NB4 (cell line): ENCODE measurements at places on chromosomes 2 and 18.

GRCh38 chr2:175805442-175806124 is 196.5 kb downstream of the LNPK start:
- peak; percentile 72 for DNase-seq

DNA sequence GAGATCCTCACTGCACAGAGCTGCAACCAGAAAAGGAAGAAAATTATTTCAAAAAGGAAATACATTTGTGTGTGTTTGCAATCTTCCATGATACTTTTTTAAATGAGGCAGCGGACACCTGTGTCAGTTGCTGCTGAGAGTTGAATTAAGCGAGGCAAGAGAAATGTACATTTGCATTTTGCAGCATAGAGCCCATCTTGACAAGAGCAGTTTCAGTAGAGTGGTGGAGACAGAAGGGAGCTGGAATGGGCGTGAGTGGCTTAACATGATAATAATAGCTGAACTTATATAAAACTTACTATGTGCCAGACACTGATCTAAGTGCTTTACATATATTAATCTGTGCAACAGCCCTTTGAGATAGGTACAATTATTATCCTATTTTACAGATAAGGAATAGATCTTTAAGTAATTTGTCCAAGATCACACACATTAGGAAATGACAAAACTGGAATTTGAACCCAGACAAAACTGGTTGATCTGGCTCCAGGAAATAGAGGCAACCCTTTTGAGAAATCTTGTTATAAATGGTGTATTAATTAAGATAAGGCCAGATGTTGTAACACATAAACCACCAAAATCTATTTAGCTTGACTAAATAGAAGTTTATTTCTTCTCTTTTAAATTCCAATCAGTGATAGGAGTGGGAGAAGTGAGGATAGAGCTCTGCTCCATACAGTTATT is 68.7 kb downstream of the SDC1 start:
- DNase-seq = no peak

- no peak for DNase-seq
Observed at GRCh38 chr2:10047616-10048500, 4.5 kb downstream of the KLF11 start.

GRCh38 chr18:468955-469790 is 31.3 kb downstream of the COLEC12 start:
- no peak for DNase-seq

- DNase-seq = no peak
Observed at GRCh38 chr2:231348173-231348572, 47.3 kb upstream of the B3GNT7 start.

DNA sequence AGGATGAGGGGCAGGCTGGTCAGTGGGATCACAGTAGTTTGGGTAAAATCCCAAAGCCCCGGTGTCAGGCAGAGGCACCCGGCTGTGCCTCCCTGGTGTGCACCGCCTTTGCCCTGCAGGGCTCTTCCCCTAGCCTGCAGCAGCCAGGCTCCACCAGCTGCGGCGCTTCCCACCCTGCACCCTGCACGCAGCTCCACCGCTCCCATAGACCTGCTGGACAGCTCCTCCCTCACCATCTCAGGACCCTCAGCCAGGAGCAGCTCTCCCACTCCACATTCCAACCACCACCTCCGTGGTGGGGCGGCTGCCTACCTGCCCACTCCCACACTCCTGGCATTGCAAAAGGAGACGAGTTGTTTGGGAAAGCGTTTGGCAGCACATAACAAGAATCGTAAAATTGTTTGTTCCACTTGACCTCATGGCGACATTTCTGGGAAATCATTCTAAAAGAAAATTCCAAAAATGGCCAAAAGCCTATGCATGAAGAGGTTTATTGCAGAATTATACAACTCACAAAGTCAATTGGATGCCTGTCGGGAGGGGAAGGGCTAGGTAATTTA is 287.4 kb upstream of the HDAC4 start:
- peak; percentile 37 for DNase-seq

- no peak for DNase-seq
Observed at GRCh38 chr18:50727721-50728471, 91.9 kb downstream of the MRO start.

DNA sequence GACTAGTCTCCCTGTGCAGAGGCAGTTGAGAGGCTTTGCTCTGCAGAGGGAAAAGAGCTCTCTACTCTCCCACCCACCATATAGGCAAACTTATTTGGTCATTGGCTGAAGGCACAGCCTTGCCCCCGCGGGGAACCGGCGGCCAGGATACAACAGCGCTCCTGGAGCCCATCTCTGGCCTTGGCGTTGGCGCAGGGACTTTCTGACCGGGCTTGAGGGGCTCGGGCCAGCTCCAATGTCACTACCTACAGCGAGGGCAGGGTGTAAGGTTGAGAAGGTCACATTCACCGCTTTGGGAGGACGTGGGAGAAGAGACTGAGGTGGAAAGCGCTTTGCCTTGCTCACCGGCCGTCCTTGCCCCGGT is 2.2 kb downstream of the ONECUT2 start:
- DNase-seq = no peak

- peak; percentile 52 for DNase-seq
Observed at GRCh38 chr2:170703776-170704476, 11.2 kb upstream of the SP5 start.

- no peak for DNase-seq
Observed at GRCh38 chr2:131657895-131658768, 130.4 kb downstream of the CCDC74A start.

DNA sequence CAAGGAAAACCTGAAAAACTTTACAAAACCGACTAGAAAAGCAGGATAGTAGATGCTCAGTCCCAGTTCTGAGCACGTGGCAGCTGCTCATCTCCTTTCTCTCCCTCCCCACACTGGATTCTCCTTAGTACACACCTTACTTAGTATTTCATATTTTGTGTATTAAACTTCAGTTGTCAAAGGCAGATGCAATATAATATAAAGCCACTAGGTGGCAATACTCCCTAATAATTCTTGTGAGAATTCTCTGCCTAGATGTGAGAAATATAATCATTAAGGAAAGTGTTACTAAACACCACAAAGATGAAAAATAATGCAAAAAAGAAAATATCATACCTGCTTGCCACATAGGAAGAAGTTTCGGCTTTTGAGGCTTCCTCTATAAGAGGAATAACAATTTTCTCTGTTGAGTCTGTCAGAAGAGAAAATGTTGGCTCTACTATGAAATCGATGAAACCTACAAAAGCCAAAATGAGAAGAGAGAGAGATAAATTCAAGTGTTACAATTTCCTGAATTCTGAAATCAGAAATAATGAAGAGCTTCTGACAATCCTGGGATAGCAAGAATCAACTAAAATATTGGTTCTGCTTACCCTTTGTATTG is 200.6 kb downstream of the PPP1R1C start:
- peak; percentile 41 for DNase-seq

GRCh38 chr2:17690776-17691175 is 62.8 kb downstream of the SMC6 start:
- DNase-seq = no peak

DNA sequence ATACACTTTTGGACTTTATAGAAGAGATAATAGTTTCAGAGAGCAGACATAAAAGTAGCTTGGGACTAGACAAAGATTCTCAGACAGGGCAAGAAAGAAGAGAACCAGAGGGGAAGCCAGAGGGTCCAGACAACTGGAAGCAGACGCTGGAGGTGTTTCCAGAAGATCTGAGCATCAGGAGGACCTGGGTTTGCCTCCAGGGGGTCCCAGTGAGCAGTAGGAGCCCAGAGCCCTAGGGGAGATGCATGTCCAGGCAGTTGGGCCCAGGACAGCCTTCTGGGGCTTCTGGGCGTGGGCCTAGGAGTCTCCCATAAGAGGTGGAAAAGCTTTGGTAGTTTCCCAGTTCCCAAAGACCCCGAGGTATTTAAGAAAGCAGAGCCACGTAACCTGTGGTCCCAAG is 251.2 kb upstream of the ID2 start:
- no peak for DNase-seq

- no peak for DNase-seq
Observed at GRCh38 chr2:223648755-223649154, 46.6 kb upstream of the SCG2 start.
